ENCODE measurements at places on chromosomes 6 and 20.
A peak's percentile ranks its signal among the peaks of the same experiment; 100 is the strongest.

DNA sequence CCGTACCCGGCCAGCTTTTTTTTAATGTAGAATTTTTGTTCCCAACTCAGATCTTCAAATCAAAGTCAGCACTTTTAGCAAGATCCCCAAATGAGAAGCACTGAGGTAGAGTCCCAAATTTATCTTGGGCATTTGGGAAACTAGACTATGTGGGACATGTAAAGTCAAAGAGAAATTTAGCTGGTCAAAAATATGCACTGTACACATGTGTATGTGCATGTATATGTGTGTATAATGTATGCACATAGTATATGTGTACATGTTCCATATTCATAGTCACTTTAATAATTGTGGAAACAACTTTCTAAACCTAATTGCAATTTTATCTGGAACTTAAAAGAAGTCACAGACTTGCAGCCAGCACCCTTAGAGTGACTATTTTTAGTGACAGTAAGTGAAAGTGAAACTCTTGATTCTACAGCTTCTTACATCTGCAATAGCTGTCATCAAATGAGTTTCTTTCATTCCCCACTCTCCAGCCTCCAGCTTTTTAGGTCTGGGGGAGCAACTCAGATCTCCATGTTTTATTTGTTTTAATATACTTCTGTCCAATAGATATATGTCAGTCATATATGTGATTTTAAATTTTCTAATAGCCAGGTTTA is 53.6 kb downstream of the CDC40 start:
- DNase-seq, result no peak

DNA sequence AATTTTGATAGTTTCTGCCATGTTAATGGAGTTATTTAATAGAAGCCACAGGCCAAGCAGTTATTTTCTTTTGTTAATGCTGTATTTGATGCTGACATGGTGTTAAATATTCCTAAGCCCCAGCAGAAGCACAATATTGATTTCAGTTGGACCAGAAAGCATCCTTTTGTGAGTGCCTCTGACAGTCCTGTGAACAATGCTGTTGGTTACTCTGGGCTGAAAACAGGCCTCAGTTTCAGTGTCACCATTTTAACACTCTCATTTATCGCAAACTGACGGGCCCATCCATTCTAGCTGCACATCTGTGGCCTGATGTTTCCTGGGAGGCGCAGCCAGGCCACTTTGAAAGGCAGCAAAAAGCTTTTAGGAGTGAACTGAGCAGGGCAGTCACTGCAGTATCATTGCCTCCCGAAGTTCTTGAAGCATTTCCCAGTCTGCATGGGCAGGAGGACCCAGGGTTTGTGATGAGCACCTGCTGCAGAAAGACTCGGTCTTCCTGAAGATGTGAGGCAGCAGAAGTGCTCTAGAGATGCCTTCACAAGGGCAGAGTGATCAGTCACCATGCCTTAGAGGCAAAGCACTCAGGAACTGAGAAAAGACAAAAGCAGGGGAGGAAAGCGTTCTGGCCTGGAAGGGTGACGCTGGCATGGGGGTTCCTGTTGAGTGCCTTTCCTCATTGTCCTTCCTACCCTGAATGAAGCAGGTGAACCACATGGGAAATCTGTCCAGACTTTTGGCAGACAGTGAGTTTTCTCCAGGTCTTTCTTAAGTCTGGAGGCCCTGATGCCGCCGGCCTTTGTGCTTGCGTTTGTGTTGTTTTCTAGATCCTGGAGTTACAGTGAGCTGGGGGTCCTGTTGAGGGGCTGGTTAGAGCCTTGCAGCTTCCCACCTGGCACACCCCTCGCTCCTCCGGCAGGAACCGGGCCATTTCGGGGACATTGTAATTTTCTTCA is 74.0 kb downstream of the ZDHHC14 start:
- no peak for DNase-seq

GRCh38 chr6:53532942-53533341 is 12.0 kb downstream of the GCLC start:
- no peak for DNase-seq

DNA sequence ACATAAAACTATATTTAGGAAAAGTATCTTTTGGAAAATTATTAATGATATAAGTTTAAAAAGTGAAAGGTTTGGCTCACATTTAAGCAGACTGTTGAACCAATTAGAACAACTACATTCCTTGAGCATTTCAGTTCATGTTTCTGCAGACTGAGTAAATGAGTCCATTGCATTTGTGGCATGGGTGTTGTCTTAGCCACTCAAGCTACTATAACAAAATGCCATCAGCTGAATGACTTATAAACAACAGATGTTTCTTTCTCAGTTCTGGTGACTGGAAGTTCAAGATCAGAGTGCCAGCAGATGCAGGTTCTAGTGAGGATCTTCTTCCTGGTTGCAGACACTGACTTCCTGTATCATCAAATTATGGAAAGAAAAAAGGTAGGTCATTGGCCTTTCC is 67.1 kb upstream of the SLC2A12 start:
- DNase-seq, result no peak

DNA sequence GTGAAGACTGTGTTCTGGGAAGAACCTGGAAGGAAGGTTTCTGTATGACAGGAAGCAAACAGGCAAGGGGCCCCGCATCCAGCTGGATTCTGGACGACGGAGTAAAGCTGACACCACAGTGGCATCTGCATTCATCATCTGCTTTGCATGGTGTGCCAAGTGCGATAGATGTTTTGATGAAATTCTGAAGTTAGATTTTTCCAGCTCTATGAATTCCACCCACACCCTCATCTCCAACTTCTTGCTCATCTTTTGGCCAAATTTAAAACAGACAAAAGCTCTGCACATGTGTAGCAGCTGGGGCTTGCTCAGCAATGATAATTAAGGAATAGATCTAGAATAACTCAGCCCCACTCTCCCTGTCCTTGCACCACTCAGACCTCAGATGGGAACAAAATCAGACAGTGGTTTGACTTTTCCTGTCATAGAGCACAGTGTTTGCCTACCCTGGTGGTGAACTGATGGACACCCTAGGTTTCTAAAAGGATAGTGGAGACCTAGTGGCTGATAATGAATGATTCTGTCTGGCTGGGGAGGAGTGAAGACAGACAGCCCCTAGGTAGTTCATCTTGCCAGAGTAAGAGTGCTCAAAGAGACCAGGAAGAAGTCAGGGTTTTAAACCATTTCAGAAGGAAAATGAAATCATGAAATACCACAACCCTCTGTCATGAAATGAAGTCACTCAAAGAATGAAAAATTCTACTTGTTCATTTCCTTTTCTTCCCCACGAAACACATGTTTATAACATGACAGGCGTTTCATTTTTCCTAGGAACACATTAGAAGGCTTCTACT is 85.8 kb downstream of the BCAS1 start:
- no peak for DNase-seq

DNA sequence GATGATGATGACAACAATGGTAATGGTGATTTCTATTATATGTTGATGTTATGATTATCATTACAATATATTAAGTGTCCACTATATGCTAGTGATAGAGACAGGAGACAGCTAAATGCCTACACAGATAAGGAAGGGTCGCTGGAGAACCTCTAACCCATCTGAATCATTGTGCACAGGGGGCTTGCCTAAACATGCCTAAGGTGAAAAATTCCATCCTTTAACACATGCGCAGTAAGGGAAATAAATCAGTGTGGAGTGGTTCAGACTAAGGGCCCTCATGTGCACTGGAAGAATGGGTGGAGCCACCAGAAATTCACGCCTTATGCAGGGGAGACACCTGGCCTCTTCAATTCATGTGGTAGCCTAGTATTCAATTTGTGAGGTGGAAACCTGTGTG is 120.4 kb downstream of the TPBG start:
- DNase-seq, result no peak

DNA sequence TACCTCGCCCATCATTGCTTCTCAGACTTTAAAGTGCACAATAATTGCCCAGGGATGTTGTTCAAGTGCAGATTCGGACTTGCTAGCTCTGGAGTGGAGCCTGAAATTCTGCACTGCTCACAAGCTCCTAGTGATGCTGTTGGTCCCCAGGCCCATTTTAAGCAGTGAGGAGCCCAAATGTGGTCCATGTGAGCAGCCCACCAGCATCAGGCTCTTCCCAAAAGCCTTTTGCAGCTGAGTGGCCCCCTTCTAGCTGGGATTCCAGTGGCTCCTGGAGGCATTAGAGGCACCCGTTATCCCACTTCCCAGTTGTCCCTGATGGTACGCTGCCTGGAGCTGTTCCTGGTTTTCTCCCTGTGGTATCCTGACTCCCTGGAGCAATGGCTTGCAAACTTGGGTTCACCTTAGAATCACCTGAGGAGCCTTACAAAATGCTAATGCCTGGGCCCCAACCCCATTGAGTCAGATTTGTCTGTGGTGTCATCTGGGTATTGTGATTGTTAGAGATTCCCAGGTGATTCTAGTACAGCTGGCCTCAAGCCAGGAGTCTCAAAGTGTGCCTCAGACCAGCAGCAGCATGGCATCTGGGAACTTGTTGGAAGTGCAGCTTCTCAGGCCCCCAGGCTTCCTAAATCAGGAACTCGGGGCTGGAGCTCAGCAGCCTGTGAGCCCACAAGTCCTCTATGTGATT is 186.9 kb upstream of the SLC24A3 start:
- no peak for DNase-seq

DNA sequence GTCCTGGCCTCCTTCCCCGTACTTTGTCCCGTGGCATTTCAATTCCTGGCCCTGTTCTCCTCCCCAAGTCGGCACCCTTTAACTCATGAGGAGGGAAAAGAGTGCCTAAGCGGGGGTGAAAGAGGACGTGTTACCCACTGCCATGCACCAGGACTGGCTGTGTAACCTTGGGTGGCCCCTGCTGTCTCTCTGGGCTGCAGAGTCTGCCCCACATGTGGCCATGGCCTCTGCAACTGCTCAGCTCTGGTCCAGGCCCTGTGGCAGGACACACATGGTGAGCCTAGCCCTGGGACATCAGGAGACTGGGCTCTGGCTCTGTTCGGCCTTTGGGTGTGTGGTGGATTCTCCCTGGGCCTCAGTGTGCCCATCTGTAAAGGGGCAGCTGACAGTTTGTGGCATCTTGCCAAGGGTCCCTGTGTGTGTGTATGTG is 58.5 kb downstream of the SRC start:
- no peak for DNase-seq

DNA sequence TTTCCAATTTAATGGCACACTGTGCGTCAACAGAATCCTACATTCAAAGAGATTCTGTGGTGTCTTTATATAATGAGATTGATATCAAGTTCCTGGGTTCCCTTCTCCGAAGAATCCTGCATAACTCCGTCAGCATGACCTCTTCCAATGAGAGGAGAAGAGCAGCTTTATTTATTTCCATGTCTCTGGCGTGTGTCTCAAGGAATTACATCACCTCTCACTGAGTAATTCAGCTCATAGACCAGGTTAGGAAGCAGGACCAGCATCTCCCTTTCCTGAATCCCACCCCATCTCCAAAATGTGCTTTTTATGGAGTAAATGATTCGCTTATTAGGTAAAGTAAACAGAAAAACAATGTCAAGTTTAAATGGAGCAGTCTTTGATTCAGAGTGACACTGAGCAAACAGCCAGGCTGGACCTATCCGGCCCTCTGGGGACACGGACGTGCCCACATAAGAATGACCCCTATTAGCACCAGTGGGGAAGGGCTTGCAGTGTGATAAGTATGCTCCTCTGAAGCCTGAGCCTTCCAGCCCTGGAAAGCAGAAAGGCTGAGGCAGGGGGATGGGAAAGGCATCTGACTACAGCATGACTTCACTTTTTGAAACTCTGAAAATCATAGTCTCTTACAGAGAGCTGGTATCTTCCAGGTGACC is 165.2 kb downstream of the CLIC5 start:
- DNase-seq, result no peak

GRCh38 chr6:113805811-113806495 is 51.2 kb upstream of the MARCKS start:
- no peak for DNase-seq

GRCh38 chr20:10225439-10226060 is 6.9 kb downstream of the SNAP25 start:
- no peak for DNase-seq

- DNase-seq, result no peak
Observed at GRCh38 chr6:134676307-134677281, 273.3 kb downstream of the ALDH8A1 start.

DNA sequence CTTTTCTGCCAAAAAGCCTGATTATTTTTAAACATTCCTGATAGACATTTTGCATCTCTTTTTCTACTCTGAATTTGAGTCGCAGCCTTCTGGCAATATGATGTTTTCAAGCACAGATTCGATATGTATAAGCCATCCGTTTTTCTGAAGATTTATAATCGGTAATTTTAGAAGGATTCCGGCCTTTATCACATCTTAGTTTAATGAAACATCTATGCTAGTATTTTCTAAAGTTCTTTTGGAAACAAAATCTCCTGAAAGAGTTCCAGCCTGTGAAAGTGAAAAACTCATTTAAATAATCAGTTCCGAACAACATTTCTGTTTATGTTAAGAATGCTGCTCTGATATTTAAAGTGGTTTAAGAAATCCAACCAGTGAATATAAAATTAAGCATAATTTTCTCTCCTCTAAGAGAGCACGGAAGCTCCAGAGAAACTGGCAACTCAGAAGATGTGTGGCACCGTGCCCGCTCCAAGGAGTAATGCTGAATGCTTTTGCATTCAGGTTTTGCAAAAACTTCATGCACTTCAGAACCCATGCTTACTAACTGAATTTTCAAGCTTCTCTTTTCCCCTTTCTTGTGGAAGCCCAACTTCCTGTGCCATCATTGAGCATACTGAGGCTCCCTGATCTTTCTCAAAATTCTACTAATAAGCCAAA is 20.7 kb downstream of the NDUFAF4 start:
- no peak for DNase-seq

- DNase-seq, result no peak
Observed at GRCh38 chr20:18645851-18646250, 58.0 kb downstream of the DTD1 start.

GRCh38 chr6:87436435-87436834 is 28.7 kb downstream of the CFAP206 start:
- DNase-seq, result peak; percentile 21

Measured in stimulated activated CD4-positive, alpha-beta T cell treated with anti-CD3 and anti-CD28 coated beads, Interleukin-2, amount 100 ng/mL, for 48 hours (primary cell).